ENCODE measurements at places on chromosomes 7 and 10. TPM values are rescaled to one million over a fixed set of nuclear protein-coding genes. Genes with fewer than 3 reads are reported as not detected.
A peak's percentile ranks its signal among the peaks of the same experiment; 100 is the strongest.

GRCh38 chr7:91771921-91772815 is 108.3 kb downstream of the MTERF1 start:
- DNase-seq, result no peak

The ACTL6B gene
- total RNA-seq, result not detected

GRCh38 chr7:40826411-40827221 is 691.8 kb downstream of the SUGCT start:
- peak; percentile 84 for DNase-seq

GRCh38 chr10:27457261-27457945 is 46.7 kb upstream of the RAB18 start:
- DNase-seq, result no peak

The PTPN20 gene
- total RNA-seq, result not detected

The FGF8 gene
- total RNA-seq, result not detected

Data from HFFc6 (cell line).